Stimulated activated CD8-positive, alpha-beta memory T cell treated with anti-CD3 and anti-CD28 coated beads, Interleukin-7, amount 100 ng/mL, for 24 hours (primary cell): ENCODE measurements at places on chromosomes 4 and X.

DNA sequence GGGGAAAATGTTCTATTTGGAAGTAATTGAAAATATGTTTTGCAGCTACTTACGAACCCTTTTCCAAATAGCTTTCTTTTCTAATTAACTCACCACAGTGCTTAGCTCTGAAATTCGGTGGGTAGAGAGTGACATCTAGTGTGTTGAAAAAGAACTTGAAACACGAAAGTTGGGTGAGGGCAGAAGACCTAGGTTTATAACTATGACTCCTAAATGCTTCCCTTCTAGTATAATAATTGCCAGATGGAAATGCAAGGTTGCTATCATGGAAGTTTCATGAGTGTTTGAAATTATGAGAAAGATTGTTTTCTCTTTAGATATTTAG, 77.3 kb upstream of the NOCT start:
- DNase-seq, result no peak

GRCh38 chrX:71533516-71533850, 579 bp downstream of the OGT start:
- DNase-seq, result no peak

DNA sequence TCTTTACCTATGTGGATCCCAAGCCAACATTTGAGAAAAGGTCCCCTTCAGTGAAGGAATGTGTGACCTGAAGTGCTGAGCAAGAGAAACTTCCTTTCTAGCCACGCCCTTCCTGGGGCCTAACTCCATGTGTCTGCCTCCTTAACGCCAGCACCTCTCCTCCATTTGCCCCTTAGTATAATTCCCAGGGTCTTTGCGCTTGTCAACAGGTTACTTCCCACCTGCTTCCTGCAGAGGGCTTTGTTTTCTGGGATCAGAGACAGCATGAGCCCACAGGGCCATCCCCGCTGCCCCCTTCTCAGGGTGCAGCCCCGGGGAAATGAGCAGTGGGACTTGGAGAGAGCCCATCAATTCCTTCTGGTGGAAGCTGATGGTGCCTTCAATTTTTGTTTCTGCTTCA, 45.9 kb upstream of the DRD5 start:
- no peak for DNase-seq

- no peak for DNase-seq
Measured at GRCh38 chr4:105765690-105766407, 57.3 kb downstream of the GSTCD start.

GRCh38 chr4:36944232-36944631, 300.3 kb upstream of the NWD2 start:
- no peak for DNase-seq

- no peak for DNase-seq
Measured at GRCh38 chrX:8845469-8845868, 44.3 kb upstream of the FAM9A start.

- no peak for DNase-seq
Measured at GRCh38 chrX:1327651-1328304, 8.8 kb upstream of the IL3RA start.

DNA sequence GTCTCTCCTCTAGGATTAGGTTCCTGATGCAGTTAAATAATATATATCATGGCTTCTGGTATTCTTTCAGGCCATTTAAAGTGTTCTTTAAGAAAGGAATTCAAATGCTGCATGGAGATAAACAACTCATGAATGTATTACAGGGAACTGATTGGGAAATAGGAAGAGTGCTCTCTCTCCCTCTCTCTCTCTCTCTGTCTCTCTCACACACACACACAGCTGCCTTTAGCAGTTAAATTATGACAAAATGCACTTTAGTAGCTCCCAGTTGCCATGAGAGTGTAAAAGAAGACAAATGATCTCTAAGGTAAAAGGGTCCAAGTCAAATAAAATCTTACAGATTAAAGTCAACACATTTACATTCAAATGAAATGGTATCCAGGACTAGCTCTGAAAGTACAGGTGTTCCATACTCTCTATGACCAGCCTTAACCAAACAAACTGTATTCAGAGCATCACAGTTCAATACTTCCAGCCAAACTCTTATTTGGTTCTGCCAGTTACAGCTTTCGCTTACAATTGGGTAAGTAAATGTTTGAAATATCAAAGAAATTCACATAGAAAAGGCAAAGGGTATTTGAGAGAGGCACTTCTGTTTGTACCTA, 94.7 kb upstream of the CXXC4 start:
- no peak for DNase-seq
